ENCODE measurements at places on chromosomes 2 and 18.

- no peak for DNase-seq
Measured at GRCh38 chr2:143608063-143608423, 478.8 kb downstream of the ARHGAP15 start.

- DNase-seq, result peak; percentile 58
Measured at GRCh38 chr2:222305516-222306392, 7.0 kb upstream of the PAX3 start.

- DNase-seq, result no peak
Measured at GRCh38 chr2:103615611-103616105, 853.8 kb downstream of the TMEM182 start.

GRCh38 chr2:144233317-144233716 is 286.6 kb downstream of the ZEB2 start:
- DNase-seq, result peak; percentile 5

DNA sequence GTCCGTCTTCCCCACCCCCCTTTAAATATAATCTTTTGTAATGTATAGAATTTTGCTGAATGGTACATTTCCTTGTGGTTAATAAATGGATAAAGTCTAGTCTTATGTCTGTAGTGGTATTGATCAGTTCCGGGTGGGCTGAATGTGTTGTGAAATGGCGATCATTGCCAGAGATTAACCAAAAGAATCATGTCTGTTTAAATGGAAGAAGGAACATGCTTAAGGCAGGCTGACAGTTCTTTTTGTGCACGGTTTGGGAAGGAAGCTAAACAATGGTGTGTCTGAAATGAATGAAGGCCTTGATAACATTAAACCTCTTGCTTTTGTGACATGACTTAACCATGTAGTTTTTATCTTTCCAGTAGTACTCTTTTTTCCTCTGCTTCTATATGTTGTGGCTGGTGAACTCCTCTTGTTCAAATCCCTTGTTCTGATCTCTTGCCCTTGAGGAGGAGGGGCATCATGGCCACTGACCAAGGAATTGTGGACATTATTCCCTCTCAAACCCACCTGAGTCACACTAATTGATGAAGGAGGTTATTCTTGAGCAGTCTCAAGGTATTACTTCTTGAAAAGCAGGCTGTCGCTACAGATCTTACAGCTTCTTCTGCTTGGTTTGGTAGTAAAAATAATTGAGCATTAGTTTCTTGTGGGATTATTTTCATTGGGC is 1.7 kb downstream of the ACVR2A start:
- no peak for DNase-seq

Measured in CD14-positive monocyte (primary cell).